Stimulated activated naive CD8-positive, alpha-beta T cell treated with anti-CD3 and anti-CD28 coated beads, Interleukin-15, Interleukin-2, amounts not matched to agents 100 U/mL and 50 U/mL, for 24 hours (primary cell): ENCODE measurements at places on chromosomes 2 and 18.
A peak's percentile ranks its signal among the peaks of the same experiment; 100 is the strongest.

DNA sequence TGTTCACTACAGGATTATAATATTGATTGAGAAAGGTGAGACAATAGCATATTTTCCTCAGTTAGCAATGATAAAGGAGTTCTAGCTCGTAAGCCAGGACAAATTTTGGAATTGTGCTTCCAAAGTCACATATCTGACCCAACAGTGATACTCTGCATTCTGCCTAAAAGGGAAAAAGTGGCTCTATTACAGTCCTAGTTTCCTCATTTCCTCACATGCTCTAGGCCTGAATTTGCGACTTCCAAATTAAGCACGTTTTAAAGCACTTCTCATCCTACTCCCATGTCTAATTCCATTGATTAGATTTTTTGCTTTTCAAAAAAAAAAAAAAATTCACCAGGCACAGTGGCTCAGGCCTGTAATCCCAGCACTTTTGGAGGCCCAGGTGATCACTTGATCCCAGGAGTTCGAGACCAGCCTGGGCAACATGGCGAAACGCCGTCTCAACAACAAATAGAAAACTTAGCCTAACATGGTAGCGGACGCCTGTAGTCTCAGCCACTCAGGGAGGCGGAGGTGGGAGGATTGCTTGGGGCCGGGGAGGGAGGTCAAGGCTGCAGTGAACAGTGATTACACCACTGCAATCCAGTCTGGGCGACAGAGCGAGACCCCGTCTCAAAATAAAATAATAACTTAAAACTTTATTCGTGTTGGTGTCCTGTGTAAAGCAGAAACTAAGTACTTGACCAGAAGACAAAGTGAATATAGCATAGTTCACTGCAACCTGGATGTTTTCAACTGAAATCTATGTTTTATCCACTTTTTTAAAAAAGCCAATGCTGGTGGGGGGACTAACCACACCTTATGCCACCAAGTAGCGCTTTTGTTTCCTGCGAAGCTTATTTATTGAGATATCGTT is 1.5 kb downstream of the ESCO1 start:
- no peak for DNase-seq

GRCh38 chr18:3177902-3178687 is 41.7 kb downstream of the MYOM1 start:
- peak; percentile 40 for DNase-seq

GRCh38 chr18:26425148-26425531 is 123.2 kb downstream of the KCTD1 start:
- no peak for DNase-seq

GRCh38 chr2:240344904-240345303 is 90.6 kb upstream of the GPC1 start:
- no peak for DNase-seq

- no peak for DNase-seq
Measured at GRCh38 chr2:196655761-196656160, 16.2 kb downstream of the CCDC150 start.

GRCh38 chr2:59463426-59463825 is 1090.0 kb downstream of the BCL11A start:
- no peak for DNase-seq

GRCh38 chr18:66662632-66663031 is 58.7 kb upstream of the CDH19 start:
- no peak for DNase-seq

- DNase-seq, result no peak
Measured at GRCh38 chr18:52242711-52243110, 97.3 kb upstream of the DCC start.

GRCh38 chr18:2657788-2658458 is 2.4 kb downstream of the SMCHD1 start:
- DNase-seq, result no peak

DNA sequence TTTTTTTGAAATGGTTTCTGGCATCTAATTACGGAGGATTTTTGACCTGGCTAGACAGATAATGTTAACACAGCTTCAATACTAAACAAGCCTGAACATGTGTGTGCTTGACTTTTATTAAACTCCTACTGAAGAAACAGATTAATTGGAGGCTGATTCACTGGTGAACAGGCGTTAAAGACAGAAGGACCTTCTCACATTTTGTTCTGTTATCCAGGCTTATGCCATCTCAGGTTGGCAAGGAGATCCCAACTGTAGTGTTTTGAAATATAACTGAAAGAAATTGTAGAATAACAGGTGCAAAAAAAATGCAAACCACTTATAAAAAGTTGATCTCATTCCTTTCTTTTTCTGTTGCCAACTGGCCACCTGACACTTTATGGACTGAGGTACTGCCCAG is 269.6 kb downstream of the ARHGAP15 start:
- DNase-seq, result no peak

DNA sequence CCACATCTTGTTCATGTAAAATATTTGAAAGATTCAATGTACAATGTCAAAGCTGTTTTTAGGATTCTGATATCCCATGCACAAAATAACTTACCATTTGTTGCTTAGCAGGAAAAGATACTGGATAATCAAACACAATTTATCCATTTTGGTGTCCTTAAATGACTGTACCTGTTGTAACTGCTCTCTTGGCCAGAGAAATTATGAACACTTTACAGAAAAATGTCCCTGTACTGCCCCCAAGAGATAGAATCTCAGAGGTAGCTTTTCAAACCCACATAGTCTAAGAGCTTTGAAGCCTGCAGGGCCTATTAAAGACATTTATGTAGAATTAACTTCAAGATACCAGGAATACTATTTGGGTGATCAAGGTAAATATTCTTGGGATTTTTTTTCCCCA is 12.2 kb upstream of the ME2 start:
- DNase-seq, result no peak

GRCh38 chr2:789529-789928 is 112.3 kb upstream of the TMEM18 start:
- DNase-seq, result no peak

DNA sequence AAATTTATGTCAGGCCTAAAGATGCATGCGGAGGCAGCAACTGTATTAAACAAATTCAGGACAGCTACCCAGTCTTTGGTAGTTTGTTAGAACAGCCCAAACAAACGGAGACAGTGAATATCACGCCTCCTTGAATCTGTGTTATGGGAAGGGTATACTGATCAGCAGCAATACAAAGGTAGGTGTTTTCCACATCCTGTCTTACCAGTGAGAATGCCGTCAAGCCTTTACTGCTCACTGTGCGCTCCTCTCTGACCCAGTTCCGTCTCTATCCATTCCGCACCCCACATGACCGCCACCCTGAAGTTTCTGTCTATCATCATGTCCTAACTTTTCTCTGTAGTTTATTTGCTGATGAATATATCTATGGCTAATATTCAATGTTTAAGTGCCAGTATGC is 473.3 kb downstream of the LPIN1 start:
- no peak for DNase-seq

DNA sequence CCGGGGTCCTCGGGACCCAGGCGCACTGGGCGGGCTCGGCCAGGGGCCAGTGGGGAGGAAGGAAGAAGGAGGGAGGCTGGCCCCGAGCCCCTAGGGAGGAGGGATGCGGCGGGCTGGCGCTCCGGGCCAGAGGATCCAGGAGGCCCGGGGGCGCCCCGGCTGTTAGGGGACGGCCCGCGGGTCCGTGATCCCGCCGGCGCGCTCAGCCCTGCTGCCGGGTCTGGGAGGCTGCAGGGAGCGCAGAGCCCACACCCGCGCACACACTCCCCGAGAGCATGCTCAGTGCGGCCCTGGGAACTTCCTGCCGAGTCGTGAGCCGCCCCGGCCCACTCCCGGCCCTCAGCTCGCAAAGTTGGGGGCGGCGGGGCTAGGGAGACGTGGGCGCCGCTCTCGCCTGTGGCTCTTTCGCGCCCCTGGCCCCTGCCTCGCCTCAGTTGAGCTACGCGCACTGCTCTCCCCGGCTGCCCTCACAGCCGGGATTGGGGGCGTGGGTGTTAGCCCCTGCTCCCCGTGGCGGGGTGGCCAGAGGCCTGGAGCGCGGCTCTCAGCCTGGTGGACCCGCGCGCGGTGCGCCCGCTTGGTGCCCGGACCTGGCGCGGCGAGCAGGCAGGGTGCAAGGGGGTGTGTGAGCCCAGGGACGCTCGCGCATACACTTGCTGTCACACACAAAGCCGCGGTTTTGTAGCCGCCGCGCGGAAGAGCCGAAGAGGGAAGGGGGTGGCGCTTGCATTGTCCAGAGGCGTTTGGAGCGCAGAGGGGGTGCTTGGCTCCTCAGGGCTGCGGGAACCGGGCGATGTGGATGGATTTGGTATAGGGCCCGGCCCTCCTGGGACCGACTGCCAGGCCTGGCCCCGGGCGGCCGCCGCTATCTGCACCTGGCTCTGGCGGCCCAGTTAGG is 132.9 kb upstream of the MGAT5 start:
- peak; percentile 70 for DNase-seq

DNA sequence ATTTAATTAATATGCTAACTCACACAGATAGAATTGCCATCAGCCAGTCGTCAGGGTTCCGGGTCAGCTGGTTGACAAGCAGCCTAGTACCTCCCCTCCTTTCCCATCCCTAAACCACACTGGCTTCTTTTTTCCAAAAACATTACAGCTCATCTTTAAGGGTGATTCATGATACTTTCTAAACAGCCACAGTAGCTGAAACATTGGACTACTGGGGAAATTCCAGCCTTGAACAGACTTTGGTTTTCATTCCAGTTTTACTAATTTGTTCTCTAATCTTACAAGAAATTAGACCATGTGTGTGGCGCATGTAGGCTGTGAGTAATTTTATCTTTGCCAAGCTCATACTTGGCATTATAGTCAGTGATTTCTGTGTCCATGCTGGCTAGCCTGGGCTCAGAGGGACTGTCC is 110.8 kb downstream of the FMNL2 start:
- no peak for DNase-seq

DNA sequence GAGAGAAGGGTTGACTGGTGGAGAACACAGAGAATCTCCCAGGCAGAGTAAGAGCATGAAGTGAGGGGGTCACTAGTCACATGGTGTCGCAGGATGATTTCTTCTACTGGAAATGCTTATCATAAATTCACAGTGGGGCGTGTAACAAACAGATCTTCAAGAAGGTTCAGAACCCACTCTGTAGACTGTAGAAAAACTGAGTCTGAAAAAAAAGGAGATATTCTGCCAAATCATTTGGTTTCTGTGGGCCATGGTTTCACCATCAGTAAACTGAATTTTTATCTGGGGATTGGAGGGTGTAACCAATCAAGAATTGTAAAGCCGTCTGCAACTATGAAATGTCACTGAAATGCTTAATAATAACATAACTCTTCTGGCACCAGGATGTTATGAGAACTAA is 15.0 kb downstream of the TPGS2 start:
- no peak for DNase-seq
